ENCODE measurements at places on chromosomes 11 and 22.

DNA sequence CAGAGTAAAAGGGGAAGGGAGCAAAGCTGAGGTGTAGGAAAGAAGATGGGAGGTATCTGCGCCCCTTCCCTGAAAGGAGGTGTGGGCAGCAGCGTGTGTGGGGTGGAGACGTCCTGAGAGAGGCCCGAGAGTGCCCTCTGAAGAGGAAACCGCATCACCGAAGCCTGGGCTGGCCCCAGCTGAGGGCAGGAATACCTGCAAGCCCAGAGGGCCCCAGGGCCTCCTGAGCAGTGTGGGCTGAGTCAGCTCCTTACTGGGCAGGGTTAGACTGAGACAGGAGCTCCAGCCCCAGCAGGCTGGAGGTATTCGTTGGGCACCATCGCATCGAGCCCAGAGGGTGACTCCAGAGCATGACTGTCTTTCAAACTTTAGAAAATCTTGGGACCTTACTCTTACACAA lies 534.0 kb upstream of the B3GAT1 start:
- H3K27ac ChIP-seq: no peak overlapping the region
- H3K4me1 ChIP-seq: no peaks in the 10 kb centered on the region
- no peaks in the 10 kb centered on the region for H3K27me3 ChIP-seq
- H3K36me3 ChIP-seq: no peaks in the 10 kb centered on the region
- no peak for DNase-seq

DNA sequence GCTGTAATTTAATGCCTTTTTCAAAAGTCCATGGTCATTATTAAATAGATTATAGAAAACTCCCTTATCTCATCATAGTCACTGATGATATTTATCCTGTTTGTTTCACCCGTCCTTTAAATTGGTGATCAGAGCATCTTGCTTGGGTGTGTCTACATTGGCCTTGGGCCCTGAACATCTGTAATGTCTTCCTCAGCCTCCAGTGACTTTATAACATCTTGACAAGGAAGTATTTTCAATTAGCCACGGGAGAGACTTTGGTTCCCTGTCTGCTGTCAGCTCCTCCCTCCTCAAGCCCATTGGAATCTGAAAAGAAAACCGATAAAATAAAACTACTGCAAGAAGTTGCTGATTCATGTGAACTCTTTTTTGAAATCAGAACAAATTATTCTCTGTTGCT lies 116.9 kb upstream of the TTC12 start:
- H3K4me1 ChIP-seq: no peaks in the 10 kb centered on the region
- no peaks in the 10 kb centered on the region for H3K27me3 ChIP-seq

GRCh38 chr11:117647872-117648271 lies 149.1 kb downstream of the DSCAML1 start:
- H3K4me1 ChIP-seq: no peaks in the 10 kb centered on the region
- H3K27me3 ChIP-seq: no peaks in the 10 kb centered on the region
- H3K4me3 ChIP-seq: no peak overlapping the region
- H3K27ac ChIP-seq: no peak overlapping the region
- no peak for DNase-seq
- no peaks in the 10 kb centered on the region for H3K36me3 ChIP-seq

- H3K36me3 ChIP-seq: no peaks in the 10 kb centered on the region
- no peak overlapping the region for H3K27ac ChIP-seq
- no peak for DNase-seq
These were observed 25.4 kb downstream of the KCNJ4 start for GRCh38 chr22:38429499-38430068.

- DNase-seq: no peak
- no peak overlapping the region for H3K27ac ChIP-seq
- H3K36me3 ChIP-seq: no peaks in the 10 kb centered on the region
- H3K4me1 ChIP-seq: no peaks in the 10 kb centered on the region
- no peak overlapping the region for H3K4me3 ChIP-seq
These were observed 58.1 kb downstream of the OSBP2 start for GRCh38 chr22:30752771-30753170.

DNA sequence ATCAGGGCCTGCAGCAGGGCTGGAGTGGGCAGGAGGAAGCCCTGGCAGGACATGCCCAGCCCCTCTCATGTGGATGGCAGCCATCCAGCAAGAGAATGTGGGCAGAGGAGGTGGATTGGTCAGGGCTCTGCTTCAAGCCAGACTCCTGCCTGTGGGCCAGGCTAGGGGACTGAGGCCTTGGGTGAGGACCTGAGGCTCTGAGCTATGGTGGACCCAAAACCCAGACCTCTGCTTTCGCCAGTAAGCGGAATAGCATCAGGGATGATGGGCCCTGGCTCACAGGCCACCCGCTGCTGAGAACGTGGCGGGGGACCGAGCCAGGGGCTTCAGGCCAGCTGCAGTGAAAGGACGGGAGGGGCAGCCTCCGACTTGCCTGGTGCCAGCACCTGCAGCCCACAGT lies 57.4 kb downstream of the LINC01488 start:
- no peaks in the 10 kb centered on the region for H3K4me1 ChIP-seq
- DNase-seq: no peak
- no peaks in the 10 kb centered on the region for H3K36me3 ChIP-seq
- no peak overlapping the region for H3K27ac ChIP-seq

Data from uterus (tissue), 4 donors.